ENCODE measurements at places on chromosomes 7 and 10. TPM values are rescaled to one million over a fixed set of nuclear protein-coding genes. Genes with fewer than 3 reads are reported as not detected.

PALD1 gene
- total RNA-seq: 5.6 TPM

PUS7 gene
- total RNA-seq: 15.5 TPM

FOXP2 gene
- 13.9 TPM for total RNA-seq

CUL2 gene
- total RNA-seq: 36.3 TPM

MSS51 gene
- total RNA-seq: 4.9 TPM

TEX47 gene
- total RNA-seq: not detected

FKBP9 gene
- 208 TPM for total RNA-seq

DNA sequence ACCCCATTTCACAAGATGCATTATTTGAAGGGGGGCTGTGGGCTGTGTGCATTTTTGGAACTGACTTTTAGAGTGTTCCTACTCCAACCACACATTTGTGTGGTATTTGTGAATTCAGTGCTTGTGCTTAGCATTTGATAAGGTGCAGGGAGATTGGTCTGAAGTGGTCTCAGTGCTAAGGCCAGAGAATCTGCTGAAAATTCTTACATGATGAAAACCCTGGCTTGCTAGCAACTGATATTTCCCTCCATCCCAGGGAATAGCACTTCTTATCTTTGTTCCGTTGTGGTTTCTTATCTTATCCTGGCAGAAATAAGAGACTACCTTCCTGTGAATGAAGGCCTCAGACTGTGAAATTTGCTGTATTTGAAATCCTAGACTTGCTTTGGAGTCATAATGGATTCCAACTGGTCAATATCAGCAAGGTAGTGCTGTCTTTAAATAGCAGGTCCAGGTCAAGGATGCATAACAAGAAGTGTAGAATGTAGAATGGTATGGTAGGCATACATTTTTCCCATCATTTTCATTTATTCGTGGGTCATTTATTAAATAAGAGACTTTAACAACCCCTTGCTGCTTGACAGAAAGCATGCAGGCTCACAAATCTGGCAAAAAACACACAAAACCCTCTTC, 986.9 kb downstream of the REEP3 start:
- peaks cover 9% of the 10 kb centered on the region for H3K27me3 ChIP-seq
- H3K4me3 ChIP-seq: no peak overlapping the region
- H3K36me3 ChIP-seq: no peaks in the 10 kb centered on the region
- peaks cover 1% of the 10 kb centered on the region for H3K4me1 ChIP-seq
- no peak for DNase-seq

GRCh38 chr7:143411976-143412708, 3.5 kb upstream of the EPHA1 start:
- no peak overlapping the region for H3K27ac ChIP-seq
- H3K36me3 ChIP-seq: no peaks in the 10 kb centered on the region
- H3K4me3 ChIP-seq: no peak overlapping the region

GRCh38 chr7:116802746-116803152, 59.6 kb upstream of the CAPZA2 start:
- no peak for DNase-seq
- no peaks in the 10 kb centered on the region for H3K36me3 ChIP-seq
- no peaks in the 10 kb centered on the region for H3K27me3 ChIP-seq
- H3K4me3 ChIP-seq: no peak overlapping the region

DNA sequence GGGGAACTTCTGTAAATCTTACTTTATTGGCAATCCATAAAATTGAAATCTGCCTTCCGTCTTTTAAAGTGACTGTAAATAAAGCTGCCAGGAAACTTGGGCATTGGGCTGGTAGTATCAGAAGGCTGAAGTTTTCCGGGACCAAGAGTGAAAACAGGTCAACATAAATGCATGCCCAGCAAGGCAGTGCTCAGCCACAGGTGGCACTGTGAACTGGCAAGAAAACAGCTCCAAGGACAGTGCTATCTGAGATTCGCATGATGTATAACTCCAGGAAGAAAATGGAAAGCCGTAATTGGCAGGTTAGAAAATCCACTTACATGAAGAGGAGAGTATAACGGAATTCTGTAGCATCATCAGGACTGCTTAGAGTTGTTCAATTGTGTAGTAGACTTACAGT, 1.9 kb upstream of the INSYN2A start:
- H3K4me1 ChIP-seq: peaks cover 10% of the 10 kb centered on the region
- no peak for DNase-seq
- H3K36me3 ChIP-seq: peaks cover 5% of the 10 kb centered on the region
- H3K27me3 ChIP-seq: peaks cover 49% of the 10 kb centered on the region
- H3K4me3 ChIP-seq: no peak overlapping the region

GRCh38 chr7:130490888-130491804, 739 bp upstream of the MEST start:
- H3K27me3 ChIP-seq: no peaks in the 10 kb centered on the region
- H3K4me1 ChIP-seq: peaks cover 72% of the 10 kb centered on the region
- peak overlapping the region; percentile 77 for H3K4me3 ChIP-seq
- peak; percentile 73 for DNase-seq
- H3K36me3 ChIP-seq: no peaks in the 10 kb centered on the region
- peak overlapping the region; percentile 97 for H3K27ac ChIP-seq

DNA sequence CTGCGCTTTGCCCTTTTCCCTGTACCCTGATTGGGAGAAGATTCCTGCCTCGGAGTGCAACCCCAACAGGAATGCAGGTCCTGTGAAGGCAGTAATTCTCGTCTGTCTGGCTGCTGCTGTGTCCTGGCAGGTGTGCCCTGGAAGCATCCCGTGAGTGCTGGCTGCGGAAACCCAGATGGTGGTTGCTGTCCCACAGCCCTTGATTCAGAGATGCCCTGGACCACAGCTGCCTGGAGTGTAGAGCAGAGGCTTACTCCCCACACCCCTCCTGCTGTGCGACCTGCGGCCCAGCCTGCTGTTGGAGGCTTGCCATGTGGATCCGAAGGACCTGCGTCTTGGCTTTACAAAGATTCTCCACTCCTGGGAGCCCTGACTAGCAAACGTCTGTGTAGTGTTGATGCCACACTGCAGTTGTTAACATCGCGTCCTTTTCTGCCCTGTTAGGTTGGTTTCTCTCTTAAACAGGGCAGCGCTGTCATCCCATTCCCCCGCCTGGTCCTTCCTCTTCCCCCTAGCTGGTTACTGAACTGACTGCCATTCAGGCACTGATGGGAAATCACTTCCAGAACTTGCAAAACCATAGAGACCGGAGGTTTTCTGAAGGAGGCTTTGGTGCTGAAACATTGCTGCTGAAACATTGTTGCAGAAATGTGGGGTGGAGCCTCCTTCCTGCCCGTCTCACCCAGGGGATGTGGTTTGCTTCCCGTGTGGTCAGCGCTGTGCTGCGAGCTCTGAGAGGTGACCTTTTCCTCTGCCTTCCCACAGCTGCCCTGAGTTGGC, 53.3 kb downstream of the DNAJB6 start:
- no peak overlapping the region for H3K27ac ChIP-seq
- DNase-seq: no peak
- peaks cover 16% of the 10 kb centered on the region for H3K36me3 ChIP-seq
- H3K4me1 ChIP-seq: peaks cover 3% of the 10 kb centered on the region
- H3K27me3 ChIP-seq: no peaks in the 10 kb centered on the region

- H3K4me1 ChIP-seq: peaks cover 3% of the 10 kb centered on the region
- no peak for DNase-seq
- H3K27me3 ChIP-seq: peaks cover 33% of the 10 kb centered on the region
- no peak overlapping the region for H3K4me3 ChIP-seq
- H3K27ac ChIP-seq: no peak overlapping the region
These were observed 32.8 kb downstream of the ADRA2A start for GRCh38 chr10:111109501-111110242.

GRCh38 chr10:4683137-4683536, 142.9 kb upstream of the AKR1E2 start:
- DNase-seq: no peak
- H3K4me3 ChIP-seq: no peak overlapping the region
- H3K27ac ChIP-seq: no peak overlapping the region

DNA sequence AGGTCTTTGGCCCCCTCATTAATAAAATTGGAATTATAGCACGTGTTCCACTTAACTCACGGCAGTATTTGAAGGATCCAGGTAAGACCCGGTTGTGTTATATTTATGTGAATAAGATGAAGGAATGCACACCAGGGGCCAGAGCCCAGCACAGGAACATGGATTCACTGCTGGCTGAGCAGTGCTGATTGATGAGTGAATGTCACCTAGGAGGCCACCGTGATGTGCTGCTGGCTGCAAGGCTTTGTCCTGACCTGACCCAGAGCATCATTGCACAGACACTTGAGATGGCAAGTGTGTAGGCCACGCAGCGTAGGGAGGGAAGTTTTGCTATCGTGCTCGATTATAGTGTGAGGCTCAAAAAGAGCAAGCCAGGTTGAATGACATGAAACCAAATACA, 350.7 kb upstream of the MGMT start:
- DNase-seq: no peak
- no peak overlapping the region for H3K27ac ChIP-seq
- peaks cover 1% of the 10 kb centered on the region for H3K27me3 ChIP-seq
